ENCODE measurements at places on chromosomes 6 and 20. TPM values are rescaled to one million over a fixed set of nuclear protein-coding genes. Genes with fewer than 3 reads are reported as not detected.

- DNase-seq, result peak; percentile 13
- no peaks in the 10 kb centered on the region for H3K27me3 ChIP-seq
- peaks cover 5% of the 10 kb centered on the region for H3K4me1 ChIP-seq
- H3K27ac ChIP-seq, result no peak overlapping the region
- H3K4me3 ChIP-seq, result no peak overlapping the region
- no peaks in the 10 kb centered on the region for H3K36me3 ChIP-seq
These were observed 149.7 kb upstream of the SIM1 start for GRCh38 chr6:100614386-100614785.

DNA sequence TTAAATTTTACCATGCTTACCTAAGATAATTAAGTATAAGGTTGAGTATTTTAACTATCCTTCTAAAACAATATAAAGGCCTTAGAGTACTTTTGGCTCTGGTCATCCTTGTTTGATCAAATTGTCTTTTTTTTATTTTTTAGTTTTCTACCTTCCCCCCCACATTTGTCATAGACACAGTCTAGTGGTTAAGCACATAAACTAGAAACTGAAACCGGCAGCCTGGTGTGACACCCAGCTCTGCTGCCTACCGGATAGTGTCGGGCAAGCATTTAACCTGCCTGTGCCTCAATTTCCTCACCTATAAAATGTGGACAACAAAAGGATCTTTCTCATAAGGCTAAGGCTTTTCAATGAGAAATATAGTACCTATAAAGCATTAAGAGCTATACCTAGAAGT lies 21.6 kb upstream of the TULP4 start:
- H3K27ac ChIP-seq, result no peak overlapping the region
- H3K36me3 ChIP-seq, result peaks cover 54% of the 10 kb centered on the region
- no peak overlapping the region for H3K4me3 ChIP-seq
- DNase-seq, result no peak
- H3K27me3 ChIP-seq, result no peaks in the 10 kb centered on the region

DNA sequence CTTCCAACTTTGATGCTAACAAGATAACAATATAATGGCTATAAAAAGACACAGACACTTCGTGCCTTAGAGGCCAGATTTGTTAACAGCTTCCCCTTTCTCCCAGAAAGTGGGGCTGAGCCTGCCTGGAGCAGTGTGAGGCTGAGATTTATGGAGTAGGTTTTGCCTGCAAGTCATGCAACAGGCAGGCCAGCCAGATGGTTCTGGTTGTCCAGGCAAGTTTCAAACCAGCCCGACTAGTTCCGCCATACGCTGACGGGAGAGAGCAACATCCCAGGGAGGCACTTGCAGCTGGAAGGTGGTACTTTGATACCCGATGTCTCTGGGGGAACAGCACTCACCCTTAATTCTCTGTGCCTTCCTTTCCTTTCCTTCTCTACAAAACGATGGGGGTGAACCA lies 81.3 kb upstream of the NAA20 start:
- peaks cover 5% of the 10 kb centered on the region for H3K4me1 ChIP-seq
- no peak for DNase-seq
- H3K27me3 ChIP-seq, result no peaks in the 10 kb centered on the region
- no peak overlapping the region for H3K4me3 ChIP-seq
- H3K27ac ChIP-seq, result no peak overlapping the region

DNA sequence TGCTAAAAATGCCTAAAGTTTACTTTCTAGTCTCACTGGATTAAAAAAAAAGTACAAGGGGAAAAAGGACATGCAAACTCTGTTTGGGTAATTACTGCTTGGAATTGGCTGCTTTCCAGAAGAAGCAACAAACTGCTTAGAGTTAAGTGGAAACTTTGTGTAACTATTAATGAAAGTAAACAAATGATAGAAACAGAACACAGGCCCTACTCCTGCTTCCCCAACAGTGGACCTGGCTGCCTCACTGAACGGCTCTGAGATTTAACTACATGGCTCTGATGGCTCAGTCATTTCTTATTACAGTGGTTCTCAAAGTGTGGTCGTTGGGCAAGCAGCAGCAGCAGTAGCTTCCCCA lies 108.5 kb downstream of the MAN1A1 start:
- H3K4me3 ChIP-seq, result no peak overlapping the region
- DNase-seq, result peak; percentile 48
- H3K27ac ChIP-seq, result no peak overlapping the region
- peaks cover 7% of the 10 kb centered on the region for H3K4me1 ChIP-seq
- H3K36me3 ChIP-seq, result no peaks in the 10 kb centered on the region

Gene CNR1
- total RNA-seq, result 9.3 TPM

Gene WFDC10B
- not detected for total RNA-seq

Gene TLDC2
- 1.8 TPM for total RNA-seq

Gene SAMD5
- total RNA-seq, result 11.6 TPM
